Vagina (tissue), 2 donors: ENCODE measurements at places on chromosomes 3 and 15. TPM values are rescaled to one million over a fixed set of nuclear protein-coding genes. Genes with fewer than 3 reads are reported as not detected.

The MASP1 gene
- 172 TPM for total RNA-seq

DNA sequence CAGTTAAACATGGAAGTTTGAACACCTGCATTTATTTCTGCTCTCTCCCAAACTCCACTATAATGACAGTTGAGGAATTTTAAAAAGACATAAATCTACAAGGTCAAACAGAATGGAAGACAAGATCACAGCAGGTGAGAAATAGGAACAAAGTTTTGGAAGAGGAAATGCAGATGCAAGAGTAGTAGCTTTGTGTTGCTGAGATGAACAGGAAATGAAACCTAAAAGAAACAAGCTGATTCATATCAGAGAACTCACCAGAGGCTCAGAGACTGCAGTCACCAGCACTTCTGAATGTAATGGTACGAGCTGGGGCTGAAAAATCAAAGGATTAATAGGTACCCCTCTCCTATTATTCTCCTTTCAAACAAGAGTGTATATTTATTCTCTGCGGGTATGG lies 459.9 kb downstream of the RAP2B start:
- H3K36me3 ChIP-seq = no peaks in the 10 kb centered on the region
- DNase-seq = no peak
- H3K27ac ChIP-seq = no peak overlapping the region

DNA sequence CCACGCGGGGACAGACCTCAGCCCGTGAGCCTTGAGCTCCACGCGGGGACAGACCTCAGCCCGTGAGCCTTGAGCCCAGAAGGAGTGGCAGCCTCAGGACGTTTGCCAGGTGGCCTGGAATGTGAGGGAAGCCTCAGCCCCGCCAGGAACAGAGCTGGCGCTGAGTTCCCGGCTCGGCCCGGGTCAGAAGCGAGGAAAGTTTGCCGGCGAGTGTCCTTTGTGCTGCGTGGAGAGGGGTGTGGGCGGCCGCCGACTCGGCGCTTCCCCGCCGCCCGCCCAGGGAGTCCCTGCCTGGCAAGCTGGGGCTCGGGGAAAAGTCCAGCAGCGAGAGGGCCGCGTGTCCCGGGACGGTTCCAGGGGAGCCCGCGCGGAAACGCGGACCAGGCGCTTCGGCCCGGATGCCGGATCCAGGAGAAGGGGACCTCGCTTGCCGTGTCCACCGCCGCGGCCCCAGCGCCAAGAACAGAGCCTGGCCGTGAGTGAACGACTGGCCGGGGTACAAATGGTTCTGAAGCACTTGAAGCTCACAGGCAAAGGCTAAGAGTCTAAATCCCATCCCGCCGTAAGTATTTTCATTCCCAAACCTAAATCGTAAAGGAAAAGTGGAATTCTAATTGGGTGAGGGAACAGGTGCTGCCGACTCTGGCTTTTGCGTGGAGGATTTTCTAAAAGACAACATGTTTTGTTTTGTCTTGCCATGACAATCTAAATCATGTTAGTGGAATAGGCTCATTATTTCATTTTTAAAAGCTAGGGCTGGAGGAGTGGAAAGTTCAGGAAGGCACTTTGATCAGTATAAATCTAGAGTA lies 1.7 kb downstream of the LRRN1 start:
- H3K27ac ChIP-seq = no peak overlapping the region
- no peaks in the 10 kb centered on the region for H3K27me3 ChIP-seq
- peaks cover 19% of the 10 kb centered on the region for H3K4me1 ChIP-seq
- H3K4me3 ChIP-seq = peak overlapping the region; percentile 49
- DNase-seq = no peak

DNA sequence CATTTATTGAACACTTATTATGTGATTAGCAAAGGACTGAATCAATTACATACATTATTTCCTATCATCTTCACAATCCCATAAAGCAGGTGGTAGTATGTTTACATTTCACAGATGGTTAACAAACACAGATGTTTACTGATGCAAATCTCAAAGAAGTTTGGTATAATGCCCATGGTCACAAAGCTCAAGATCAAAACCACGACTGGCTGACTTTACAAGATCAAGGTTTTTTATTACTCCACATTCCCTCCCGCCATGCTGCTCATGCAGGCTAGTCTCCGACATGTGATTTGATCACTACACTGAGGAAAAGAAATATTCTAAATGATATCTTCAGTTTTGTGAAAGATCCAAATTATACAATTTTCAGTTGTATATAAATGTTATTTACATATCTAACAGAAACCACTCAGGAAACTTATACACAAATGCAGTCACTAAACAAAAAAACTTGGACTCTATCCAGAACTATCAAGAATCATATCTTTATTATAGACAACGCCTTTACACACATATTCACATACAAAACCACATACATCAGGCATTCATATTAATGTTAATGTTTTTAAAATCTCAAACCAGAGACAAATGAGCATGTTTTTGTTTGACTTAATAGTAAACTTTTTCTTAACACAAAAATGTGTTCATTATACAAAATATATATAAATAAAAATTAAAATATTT lies 235.5 kb downstream of the SCAPER start:
- H3K27me3 ChIP-seq = no peaks in the 10 kb centered on the region
- no peak overlapping the region for H3K27ac ChIP-seq
- DNase-seq = no peak
- H3K4me1 ChIP-seq = no peaks in the 10 kb centered on the region
- H3K4me3 ChIP-seq = no peak overlapping the region

The PLIN1 gene
- 53.3 TPM for total RNA-seq

GRCh38 chr3:104133630-104134029 lies 1233.1 kb upstream of the ALCAM start:
- no peak overlapping the region for H3K4me3 ChIP-seq
- no peaks in the 10 kb centered on the region for H3K4me1 ChIP-seq
- DNase-seq = no peak
- H3K36me3 ChIP-seq = no peaks in the 10 kb centered on the region

DNA sequence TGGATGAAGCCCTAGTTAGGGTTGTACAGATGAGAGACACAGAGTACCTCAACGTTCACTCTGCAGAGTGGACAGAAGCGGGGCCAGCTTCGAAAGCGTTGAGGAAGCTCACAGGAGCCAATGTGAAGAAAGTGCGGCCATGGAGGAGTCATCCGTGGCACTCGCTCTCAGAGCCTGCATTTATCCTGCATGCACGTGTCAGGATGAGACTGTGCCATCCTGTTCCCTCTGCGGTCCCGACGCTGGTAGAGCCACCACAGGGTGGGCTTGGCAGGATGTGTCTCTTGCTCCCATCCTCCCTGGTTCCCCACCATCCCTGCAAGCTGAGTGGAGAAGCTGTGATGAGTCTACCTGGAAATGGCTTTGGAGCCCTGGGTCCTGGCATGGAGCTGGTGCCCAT lies 39.3 kb downstream of the KLHL25 start:
- H3K27ac ChIP-seq = no peak overlapping the region
- H3K36me3 ChIP-seq = peaks cover under 1% of the 10 kb centered on the region
- DNase-seq = no peak
- H3K27me3 ChIP-seq = no peaks in the 10 kb centered on the region
